ENCODE measurements at places on chromosomes 5 and 9.

GRCh38 chr5:31347552-31347905 lies 154.0 kb downstream of the CDH6 start:
- DNase-seq, result no peak

- no peak for DNase-seq
Measured at GRCh38 chr9:74666625-74667316, 169.6 kb downstream of the RORB start.

DNA sequence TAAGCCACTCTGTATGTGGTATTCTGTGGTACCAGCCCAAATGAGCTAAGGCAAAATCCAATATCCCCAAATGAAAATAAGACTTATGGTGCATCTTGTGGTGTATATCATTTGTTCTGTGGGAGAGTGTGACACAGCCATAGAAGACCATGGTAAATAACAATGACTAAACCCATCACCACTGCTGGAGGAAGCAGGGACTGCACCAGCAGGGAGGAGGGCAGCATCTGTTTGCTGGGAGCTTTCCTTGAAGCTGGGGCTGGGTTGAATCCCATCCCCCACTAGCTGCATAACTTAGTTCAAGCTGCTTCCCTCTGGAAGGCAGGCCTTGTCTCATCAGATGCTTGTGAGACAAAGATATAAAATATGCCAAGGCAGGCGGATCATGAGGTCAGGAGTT lies 14.2 kb downstream of the GADD45G start:
- no peak for DNase-seq

- DNase-seq, result no peak
Measured at GRCh38 chr5:172707285-172708182, 63.5 kb downstream of the DUSP1 start.

- DNase-seq, result no peak
Measured at GRCh38 chr5:57986761-57987341, 473.0 kb downstream of the PLK2 start.

DNA sequence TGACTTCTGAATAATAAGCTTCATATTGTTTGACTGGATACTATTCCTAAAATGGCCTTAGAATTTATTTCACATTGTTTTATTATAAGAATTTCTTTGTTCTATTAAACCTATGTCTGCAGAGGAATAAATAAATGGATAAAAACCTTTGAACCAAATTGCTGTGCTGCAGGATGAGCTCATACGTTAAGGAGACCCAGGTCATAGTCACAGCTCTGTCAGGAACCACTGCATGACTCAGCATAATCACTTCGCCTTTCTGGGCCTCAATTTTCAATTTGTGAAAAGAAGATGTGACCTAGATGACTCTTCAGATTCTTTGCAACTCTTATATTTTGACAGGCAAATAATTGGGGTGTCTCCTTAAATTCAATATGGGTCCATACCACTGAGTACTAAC lies 36.7 kb upstream of the HMHB1 start:
- DNase-seq, result no peak

DNA sequence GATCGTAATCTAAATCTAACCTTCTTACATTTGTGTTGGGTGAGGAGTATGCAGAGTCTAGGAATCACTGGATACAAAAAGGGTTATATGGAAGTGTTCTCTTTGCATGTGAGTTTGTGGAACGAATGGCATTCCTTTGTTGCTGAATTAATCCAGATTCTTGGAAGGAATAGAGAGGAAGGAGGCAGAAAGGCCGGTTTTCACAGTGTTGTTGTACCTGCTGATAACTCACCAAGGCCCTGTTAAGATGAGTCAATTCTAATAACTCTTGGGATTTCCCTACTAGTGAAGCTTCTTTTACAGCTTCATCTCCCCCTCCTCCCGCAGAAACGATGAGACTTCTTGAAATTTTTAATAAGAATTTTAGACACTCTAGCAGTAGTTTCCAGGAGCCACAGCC lies 84.0 kb downstream of the ZSWIM6 start:
- no peak for DNase-seq

DNA sequence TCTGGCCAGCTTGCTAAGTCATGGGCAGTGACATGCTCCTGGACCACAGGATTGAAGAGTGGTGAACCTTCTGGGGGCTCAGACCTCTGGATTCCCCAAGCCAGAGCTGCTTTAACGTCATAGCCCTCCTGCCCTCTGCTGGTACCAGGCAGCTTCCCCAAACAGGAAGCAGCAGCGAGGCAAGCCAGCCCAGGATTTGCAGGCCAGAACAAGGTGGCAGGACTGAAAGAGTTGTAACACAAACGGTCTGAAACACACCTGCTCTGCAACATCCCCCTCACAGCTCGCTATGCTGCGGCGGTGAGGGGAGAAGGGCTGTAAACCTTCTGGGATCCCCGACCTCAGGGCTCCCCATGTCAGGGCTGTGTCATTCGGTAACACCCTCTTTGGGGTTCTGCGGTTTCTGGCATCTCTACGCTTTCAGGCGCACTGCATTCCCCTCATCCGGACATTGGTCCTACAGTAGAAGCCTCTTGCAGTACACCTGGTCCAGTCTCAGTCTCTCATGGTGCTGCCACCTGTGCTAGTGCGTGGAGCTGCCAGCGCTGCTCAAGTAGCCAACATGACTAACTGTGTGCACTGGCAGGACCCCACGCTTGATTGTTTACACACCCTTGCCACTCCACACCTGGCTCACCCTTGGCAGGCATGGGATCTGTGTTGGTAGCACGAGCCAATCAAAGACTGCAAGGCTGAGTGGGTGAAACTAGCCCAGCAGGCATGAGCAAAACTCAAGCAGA lies 893.3 kb downstream of the PTPRD start:
- no peak for DNase-seq

- no peak for DNase-seq
Measured at GRCh38 chr5:143399616-143400540, 3.6 kb downstream of the NR3C1 start.

DNA sequence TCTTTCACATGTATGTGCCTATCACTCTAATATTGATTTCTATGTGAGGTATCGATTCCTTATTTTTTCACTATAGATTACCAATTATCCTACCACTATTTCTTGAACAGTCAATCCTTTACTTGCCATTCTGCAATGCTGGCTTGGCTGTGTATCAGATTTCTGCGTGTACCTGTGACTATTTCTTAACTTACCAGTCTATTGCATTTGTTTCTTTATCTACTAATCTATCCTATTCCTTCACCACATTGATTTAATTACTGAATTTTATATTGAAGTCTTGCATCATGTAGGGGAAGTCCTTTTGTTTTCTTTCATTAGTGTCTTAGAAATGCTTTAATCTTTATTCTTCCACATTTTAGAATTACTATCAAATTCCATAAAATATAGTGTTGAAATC lies 684.8 kb downstream of the LRRC70 start:
- DNase-seq, result no peak

DNA sequence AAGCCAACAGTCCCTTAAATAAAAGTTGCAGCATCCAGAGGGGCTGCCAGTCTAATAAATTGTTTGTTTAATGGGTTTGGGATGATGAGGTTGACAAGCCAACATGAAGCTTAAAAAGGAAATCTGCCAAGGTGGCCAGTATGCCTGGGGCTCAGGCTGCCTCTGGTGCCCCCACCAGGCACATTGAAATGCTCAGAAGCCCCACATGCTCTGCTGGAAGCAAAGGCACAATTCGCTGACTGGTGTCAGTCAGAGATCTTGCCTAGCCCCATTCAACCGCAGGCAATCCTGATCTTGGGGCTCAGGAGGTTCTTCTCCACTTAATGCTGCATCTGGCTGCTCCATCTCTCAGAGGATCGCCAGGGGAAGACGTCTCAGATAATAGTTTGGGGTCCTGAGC lies 44.2 kb upstream of the TCERG1 start:
- DNase-seq, result no peak

GRCh38 chr5:78765116-78765515 lies 116.5 kb upstream of the LHFPL2 start:
- no peak for DNase-seq

- DNase-seq, result no peak
Measured at GRCh38 chr5:75509956-75510355, 1.5 kb downstream of the CERT1 start.

GRCh38 chr5:54793468-54794134 lies 191.8 kb downstream of the ESM1 start:
- DNase-seq, result no peak

GRCh38 chr5:176798949-176799348 lies 11.4 kb upstream of the UNC5A start:
- no peak for DNase-seq

- no peak for DNase-seq
Measured at GRCh38 chr5:168850683-168851082, 271.5 kb upstream of the PANK3 start.

GRCh38 chr5:139660105-139660922 lies 12.2 kb downstream of the CXXC5 start:
- no peak for DNase-seq

GRCh38 chr5:179229331-179229831 lies 115.9 kb downstream of the ADAMTS2 start:
- DNase-seq, result no peak

GRCh38 chr9:93861736-93862358 lies 93.3 kb downstream of the BARX1 start:
- no peak for DNase-seq

DNA sequence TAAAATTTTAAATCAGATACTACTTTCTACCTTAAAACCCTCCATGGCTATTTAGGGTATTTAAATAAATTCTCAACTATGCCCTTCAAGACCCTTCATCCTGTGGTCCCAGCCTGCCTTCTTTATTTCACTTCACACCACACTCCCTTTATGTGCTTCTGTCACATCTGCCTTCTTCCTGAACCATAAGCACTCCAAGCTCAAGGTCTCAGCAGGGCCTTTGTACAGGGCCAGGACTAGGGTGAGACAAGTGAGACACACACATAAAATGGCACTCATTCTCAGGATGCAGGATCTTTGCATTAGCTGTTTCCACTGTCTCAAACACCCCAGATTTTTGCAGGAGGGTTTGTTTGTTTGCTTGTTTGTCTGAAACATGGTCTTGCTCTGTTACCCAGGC lies 7.6 kb downstream of the ITK start:
- no peak for DNase-seq

- no peak for DNase-seq
Measured at GRCh38 chr9:16469184-16469583, 401.3 kb downstream of the BNC2 start.

GRCh38 chr5:168697034-168697720 lies 118.0 kb upstream of the PANK3 start:
- DNase-seq, result no peak

DNA sequence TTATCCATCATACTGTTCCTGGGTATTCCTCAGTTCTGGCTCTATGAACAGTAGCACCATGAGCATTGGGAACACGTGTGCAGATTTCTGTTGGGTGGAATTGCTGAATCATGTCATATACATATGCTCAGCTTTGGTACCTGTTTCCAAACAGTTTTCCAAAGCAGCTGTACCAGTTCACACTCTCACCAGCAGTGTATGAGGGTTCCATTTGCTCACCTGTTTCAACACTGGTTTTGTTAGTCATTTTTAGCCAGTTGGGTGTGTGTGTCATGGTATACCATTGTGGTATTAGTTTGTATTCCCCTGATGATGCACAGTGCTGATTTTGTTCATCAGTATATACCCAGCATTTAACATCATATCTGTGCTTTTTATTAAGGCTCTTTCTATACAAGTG lies 56.7 kb upstream of the ECM2 start:
- no peak for DNase-seq

DNA sequence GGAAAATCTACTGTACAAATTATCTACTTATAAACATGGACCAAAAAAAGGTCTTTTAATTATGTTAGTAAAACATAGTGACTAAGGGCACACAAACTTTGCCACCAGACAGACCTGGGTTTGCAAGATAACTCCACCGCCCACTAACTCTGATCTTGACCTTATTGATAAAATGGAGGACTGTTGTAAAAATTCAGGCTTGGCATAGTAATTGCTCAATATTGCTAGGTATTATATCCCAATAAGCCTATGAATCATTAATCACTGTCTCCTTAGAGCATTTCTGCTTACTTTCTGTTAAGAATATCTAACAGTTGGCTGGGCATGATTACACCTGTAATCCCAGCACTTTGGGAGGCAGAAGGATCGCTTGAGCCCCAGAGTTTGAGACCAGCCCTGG lies 3.8 kb downstream of the C9orf40 start:
- DNase-seq, result no peak

DNA sequence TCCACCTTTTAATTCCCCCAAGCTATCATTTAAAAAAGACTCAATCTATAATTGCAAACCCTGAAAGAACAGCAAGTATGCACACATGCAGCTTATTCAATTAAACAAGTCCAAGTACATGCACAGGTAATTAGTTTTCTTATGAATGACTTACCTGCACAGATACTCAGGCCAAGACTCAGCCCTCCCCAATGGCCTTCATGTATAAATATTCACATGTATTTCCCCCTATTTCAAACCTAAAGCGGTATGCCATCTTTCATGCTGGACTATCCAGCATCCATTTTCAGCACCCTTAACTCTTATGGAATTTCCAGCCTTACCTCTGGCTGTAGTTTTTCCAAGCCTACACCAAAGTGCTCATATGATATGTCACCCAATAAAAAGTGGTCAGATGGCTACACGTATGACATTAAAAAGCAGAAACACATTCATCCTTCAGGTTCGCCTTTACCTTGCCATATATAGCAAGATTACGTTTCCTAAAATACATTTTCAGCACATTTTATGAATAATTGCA lies 205.5 kb downstream of the MEF2C start:
- DNase-seq, result no peak

DNA sequence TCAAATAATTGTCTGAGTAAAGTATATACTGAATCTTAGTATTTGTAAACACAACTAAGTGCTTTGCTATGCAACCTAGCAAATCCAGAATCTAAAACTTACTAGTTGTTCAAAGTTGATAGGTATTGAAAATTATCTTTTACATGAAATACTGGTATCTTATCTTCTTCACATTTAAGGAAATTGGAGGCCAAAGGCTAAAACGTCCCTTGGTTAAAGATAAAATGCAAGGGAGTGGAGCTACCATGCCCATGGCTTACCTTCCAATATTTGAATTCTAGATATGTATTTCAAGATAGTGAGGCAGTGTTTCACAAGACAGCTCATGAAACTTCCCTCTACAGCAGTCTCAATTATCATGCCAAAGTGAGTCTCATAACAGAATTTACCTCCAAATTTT lies 373.5 kb downstream of the KIAA0825 start:
- no peak for DNase-seq

GRCh38 chr9:79917421-79917820 lies 345.7 kb downstream of the TLE4 start:
- DNase-seq, result no peak

DNA sequence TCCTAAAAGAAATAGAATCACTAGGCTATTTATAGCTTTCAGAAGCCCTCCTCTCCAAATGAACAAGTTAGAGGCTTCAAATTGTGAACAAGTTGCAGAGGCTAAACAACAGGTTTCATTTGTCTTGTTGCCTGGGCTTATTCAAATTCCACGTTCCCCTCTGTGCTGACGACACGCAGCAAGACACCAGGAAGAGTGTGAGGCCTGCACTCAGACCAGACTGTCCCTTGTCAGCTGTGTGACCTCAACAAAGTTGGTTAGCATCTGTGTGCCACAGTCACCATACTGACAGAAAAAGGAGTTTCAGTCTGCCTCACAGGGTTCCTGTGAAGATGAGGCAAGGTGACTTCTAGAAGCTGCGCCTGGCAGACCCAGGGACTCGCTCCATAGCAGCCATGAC lies 22.1 kb upstream of the GABBR2 start:
- DNase-seq, result no peak

Measured in stimulated activated CD8-positive, alpha-beta memory T cell treated with anti-CD3 and anti-CD28 coated beads, Interleukin-4, amount 100 ng/mL, for 4 hours (primary cell).